ENCODE measurements at places on chromosomes 4 and X.

DNA sequence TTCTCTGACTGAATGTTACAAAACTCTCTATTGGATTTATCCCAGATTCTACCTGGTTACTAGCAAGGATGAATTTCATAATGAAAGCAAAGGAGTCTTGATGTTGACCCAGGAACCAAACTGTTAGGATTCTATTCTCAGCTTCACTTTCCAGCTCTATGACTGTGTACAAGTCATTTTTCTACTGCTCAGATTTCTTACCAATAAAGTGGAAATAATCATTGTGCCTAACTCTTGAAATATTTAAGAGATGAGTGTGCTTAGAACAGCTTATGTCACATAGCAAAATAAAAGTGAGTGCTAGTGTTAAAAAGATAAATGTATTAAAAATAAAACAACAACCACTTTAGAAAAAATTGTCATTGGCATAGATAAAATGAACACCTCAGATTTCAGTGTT, 45.6 kb downstream of the EPHA5 start:
- DNase-seq: no peak

GRCh38 chr4:6767748-6768538, 14.6 kb upstream of the KIAA0232 start:
- no peak for DNase-seq

GRCh38 chrX:18701621-18702361, 5.7 kb upstream of the PPEF1 start:
- no peak for DNase-seq

DNA sequence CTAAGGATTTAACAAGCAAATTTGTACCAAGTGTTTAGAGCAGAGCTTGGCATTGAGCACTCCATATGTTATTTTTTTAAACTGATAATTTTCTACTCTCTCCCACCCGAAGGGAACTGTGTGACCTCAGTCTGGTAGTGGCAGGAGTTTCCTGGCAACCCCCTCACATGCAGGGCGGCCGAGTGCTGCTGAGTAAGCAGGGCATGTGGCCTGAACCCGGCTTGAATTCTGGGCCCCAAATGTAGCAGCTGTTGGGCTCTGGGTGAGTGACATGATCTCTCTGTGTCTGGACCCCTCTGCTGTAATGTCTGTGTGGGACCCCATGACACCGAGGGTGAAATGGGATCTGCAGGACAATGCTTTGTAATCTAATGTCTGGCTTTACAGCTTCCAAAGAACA, 13.6 kb upstream of the C4orf50 start:
- no peak for DNase-seq

DNA sequence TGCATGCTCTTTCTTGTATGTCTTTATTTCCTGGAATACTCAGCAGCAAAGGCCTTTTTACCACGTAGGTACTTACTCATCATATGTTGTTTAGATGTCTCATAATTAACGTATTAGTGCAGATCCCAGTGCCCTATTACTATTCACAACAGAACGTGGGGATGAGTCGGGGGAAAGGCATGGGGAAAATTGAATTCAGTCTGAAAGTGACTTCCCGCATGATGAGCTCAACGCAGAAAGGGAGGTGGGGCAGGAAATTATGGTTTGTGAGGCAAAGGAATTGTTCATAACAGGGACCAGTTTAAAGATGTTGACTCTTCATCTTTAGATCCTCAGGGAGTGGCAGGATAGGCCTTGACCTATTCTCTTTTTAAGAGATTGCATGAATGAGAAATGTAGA, 2.0 kb upstream of the TMPRSS11D start:
- DNase-seq: no peak

GRCh38 chr4:25803720-25804225, 59.0 kb downstream of the SEL1L3 start:
- no peak for DNase-seq

DNA sequence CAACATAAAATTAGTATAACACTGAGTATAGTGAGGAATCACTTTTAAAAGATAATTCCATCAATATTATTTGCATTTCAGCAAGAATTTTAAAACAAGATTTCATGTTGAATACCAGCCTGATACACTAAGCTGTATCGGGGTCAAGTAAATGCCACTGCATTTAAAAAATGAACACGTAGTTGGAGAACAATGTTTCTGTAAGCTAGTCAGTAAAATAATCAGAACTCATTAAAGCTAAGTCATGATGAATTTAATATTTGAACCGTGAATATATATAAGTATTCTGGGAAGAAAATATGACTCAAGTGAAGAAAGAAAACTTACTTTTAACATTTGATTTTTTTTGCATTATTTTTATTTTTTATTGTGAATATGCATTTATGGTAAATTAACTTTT, 611.0 kb upstream of the PABPC4L start:
- no peak for DNase-seq

- DNase-seq: no peak
Measured at GRCh38 chr4:86927843-86928395, 6.9 kb upstream of the AFF1 start.
